ENCODE measurements at places on chromosomes 6 and 20. TPM values are rescaled to one million over a fixed set of nuclear protein-coding genes. Genes with fewer than 3 reads are reported as not detected.

The PKIB gene
- total RNA-seq = 2.2 TPM

DNA sequence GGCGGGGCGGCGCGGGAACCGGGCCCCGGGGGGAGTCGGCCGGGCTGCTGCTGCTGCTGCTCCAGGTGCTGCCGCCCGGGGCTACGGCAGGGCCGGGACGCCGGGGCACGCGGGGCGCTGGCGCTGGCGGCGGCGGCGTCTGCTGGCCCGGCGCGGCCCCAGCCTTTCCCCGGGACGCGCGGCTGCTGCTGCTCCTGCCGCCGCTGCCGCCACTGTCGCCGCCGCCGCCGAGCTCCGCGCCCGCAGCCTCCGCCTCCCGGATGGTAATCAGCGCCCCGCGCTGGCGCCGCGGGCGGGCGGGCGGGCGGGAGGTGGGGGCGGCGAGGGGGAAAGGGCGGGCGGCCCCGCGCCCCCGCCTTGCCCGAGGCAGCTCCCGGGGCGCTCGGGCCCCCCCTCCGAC lies 306 bp downstream of the EBF4 start:
- no peak for DNase-seq
- peak overlapping the region; percentile 47 for H3K4me3 ChIP-seq
- peaks cover 84% of the 10 kb centered on the region for H3K27me3 ChIP-seq

- DNase-seq = no peak
- H3K4me1 ChIP-seq = no peaks in the 10 kb centered on the region
- no peak overlapping the region for H3K27ac ChIP-seq
- H3K4me3 ChIP-seq = no peak overlapping the region
These were observed 414.5 kb upstream of the HSF2 start for GRCh38 chr6:121984956-121985355.

DNA sequence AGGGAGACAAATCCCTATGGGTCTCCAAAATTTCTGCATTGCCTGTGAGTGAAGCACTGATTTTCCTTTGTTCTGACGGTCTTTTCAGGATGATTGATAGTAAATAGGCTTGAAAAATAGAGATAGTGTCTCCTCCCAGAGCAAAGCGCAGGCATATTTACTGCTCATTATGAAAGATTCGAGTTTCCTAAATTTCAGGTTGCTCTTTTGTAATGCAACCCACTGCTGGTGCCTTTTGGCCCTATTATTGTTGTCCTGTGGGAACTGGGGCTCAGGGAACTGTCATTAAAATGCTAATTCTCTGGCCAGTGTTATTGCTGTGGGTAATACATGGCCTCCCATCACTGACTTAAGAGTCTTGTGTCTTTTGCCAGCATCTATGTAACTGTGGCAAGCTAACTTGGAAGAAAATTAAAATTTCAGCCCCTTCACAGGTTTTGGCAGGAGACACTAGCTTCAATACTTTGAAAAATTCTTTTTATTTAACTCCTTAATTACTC lies 754.1 kb upstream of the MAP3K7 start:
- H3K27ac ChIP-seq = no peak overlapping the region
- DNase-seq = no peak
- no peaks in the 10 kb centered on the region for H3K36me3 ChIP-seq
- H3K4me1 ChIP-seq = no peaks in the 10 kb centered on the region

DNA sequence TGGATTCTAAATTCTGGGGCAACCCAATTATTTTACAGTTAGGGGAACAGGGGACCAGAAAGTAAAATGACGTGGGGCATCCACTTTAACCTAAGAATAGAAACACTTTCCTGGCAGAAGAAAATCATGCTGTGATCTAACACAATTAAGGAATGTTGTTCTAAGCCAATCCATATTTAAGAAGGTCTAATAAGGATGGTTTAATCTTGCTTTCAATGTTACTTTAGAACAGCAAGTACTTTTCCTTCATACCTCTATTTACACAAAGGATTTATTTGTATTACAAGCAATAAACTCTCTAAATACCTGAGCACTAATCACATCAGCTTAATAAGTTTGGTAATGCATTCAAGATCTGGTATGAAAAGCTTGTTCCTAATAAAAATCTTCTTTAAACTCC lies 32.4 kb downstream of the SLC2A12 start:
- H3K4me3 ChIP-seq = no peak overlapping the region
- H3K4me1 ChIP-seq = peaks cover 9% of the 10 kb centered on the region
- no peak overlapping the region for H3K27ac ChIP-seq
- DNase-seq = no peak

The HIVEP2 gene
- 3.4 TPM for total RNA-seq
